ENCODE measurements at places on chromosomes 5 and 9. TPM values are rescaled to one million over a fixed set of nuclear protein-coding genes. Genes with fewer than 3 reads are reported as not detected.

- no peak for DNase-seq
These were observed 935.2 kb upstream of the TYRP1 start for GRCh38 chr9:11758016-11758415.

Gene GOLPH3
- total RNA-seq, result 87.0 TPM

Gene FKTN
- 18.6 TPM for total RNA-seq

- DNase-seq, result no peak
These were observed 435.7 kb downstream of the SH3GL2 start for GRCh38 chr9:18014556-18014955.

DNA sequence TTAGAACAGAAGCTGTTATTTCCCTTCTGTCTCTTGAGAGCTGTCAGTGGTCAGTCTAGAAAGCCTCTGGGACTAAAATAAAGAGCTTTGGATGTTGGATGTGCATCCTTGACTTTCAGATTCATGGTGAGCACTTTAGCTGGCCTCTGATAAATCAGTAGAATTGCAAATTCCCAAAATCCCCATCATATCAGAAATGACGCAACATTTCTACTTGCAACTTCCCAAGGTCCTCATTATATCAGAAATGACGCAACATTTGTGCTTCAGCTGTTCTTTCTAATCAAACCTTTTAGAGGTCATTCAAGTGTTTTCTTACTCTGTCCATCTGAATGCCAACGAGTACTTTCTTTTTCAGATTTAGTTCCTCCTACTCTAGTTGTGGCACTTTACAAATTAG lies 167.3 kb upstream of the MOCS2 start:
- DNase-seq, result no peak

- peak; percentile 5 for DNase-seq
These were observed 90.8 kb downstream of the TLE4 start for GRCh38 chr9:79662537-79662956.

All from H7 (cell line).